ENCODE measurements at places on chromosomes 1 and 21.

DNA sequence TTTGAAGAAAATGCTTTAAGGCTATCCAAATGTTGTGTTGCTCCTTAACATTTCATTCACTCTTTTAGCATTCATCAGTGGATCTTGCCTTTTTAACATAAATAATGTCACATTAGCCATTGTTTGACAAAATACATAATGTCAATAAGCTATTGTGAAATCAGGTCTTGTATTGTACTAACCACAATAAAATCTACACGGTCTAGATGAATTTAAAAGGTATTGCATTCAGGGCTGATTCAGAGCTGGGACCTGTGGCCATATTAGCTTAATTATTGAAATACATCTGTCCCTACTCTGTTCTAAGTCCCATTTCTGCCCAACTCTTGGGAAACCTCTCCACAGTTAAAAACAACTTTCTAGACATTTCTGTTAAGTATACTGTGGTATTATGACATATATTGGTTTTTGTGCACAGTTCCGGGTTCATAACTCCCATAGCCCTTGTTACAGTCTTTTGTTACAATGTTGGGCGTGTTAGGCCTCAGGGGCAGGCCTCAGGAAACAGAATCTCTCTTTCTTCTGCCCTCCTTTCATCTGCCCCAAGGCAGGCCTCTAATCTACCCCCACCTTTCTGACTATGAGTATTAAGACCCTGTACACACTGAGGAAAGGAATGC, 44.7 kb upstream of the CITED4 start:
- DNase-seq, result no peak

DNA sequence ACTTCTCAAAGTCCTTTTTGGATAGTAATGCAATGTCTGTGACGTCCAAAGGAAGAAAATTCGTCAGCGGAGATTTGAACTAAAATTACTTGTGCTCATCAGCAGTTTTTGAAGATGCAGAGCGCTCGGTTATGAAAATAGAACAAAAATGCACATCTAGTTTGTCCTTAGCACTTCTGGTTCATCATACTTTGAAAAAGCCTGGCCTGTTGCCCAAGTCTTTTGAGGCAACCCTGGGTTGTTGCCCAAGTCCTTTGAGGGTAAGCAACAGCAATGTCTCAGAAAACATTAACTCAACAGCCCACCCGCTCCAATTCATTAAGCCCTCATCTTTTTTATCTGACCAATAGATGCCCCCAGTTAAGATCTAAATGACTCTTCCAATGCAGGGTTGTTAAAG, 91.9 kb downstream of the HUNK start:
- no peak for DNase-seq

GRCh38 chr1:94862718-94863117, 42.6 kb downstream of the SLC44A3 start:
- peak; percentile 37 for DNase-seq

DNA sequence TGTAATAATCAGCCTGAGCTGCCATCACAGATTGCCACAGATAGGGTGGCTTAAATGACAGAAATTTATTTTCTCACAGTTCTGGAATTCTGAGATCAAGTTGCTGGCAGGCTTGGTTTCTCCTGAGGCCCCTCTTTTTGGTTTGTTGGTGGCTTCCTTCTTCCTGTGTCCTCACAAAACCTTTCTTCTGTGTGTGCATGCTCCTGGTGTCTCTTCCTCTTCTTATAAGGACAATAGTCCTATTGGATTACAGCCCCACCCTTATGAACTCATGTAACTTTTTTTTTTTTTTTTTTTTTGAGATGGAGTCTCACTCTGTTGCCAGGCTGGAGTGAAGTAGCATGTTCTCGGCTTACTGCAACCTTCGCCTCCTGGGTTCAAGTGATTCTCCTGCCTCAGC, 41.0 kb upstream of the F3 start:
- no peak for DNase-seq

- DNase-seq, result no peak
Observed at GRCh38 chr1:165290148-165290547, 66.4 kb downstream of the LMX1A start.

- no peak for DNase-seq
Observed at GRCh38 chr1:183873642-183874041, 68.7 kb downstream of the RGL1 start.

DNA sequence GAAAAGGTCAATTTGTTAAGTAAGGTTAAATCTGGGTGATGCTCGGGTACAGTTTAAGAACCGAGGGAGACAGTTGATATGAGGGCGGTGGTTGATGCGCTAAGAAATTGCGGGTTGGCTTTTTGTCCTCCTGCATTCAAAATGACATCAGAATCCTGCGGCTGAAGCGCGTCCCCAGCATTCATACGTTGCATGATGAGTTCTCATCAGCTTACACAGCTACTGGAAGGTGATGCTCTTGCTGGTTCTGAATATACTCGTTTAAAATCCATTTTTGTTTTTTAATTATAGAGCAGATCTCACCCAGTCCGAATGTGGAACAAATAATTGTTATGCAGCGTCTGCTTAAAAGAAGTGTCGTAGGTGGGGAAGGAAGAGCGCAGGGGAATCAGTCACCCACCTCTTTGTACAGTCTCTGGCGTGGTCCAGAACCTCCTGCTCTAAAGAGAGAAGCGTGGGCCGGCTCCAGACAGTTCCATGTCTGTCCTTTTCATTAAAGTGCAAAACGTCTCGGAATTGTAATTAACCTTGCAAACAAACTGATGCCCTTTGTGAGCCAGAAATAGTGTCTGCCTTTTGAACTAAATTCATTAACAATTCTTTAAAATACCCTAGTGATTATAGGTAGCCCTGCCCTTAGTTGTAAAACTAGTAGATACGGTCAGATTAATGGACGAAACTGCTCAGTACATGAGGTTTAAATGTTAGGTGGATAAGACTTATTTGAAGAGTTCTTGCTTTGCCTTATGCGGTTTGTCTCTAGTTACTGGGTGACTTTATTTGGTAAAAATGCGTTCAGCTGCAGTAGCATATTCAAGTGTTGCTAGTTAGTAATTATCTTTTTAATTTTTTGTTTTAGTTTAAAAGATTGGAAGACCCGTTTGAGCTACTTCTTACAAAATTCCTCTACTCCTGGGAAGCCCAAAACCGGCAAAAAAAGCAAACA, 741 bp downstream of the RGS2 start:
- DNase-seq, result no peak

DNA sequence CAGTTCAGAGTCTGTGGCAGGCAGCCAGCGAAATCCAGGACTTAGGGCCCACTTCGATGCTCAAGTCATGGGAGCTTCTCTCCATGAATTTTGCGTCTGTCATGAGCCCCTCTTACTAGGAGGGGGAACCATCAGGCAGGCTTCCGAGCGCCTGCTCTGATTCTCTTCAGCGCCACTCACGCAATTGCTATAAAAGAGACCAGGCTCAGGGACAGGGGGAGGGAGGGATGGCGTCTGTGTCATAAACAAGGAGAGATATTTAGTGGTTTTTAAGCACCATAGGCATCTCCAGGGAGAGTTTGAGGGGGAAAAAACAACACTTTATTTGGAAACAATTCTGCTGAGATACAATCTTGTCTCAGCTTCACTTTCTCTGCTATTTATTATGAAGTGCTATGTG, 60.6 kb downstream of the NAV1 start:
- DNase-seq, result no peak

- no peak for DNase-seq
Observed at GRCh38 chr1:64469116-64469976, 583 bp upstream of the CACHD1 start.

- DNase-seq, result peak; percentile 26
Observed at GRCh38 chr1:2382621-2383361, 8.6 kb downstream of the MORN1 start.

DNA sequence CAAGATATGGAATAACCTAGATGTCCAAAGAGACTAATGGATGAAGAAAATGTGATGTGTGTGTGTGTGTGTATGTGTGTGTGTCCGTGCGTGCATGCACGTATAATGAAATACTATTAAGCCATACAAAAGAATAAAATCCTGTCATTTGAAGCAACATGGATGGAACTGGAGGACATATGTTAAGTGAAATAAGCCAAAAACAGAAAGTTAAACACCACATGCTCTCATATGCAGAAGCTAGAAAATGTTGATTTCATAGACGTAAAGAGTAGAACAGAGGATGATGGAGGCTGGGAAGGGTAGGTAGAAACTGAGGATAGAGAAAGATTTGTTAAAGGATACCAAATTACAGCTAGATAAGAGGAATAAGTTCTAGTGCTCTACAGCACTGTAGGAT, 133.7 kb downstream of the APP start:
- DNase-seq, result no peak

- no peak for DNase-seq
Observed at GRCh38 chr1:154304664-154305337, 16.1 kb upstream of the AQP10 start.

GRCh38 chr1:205298191-205298994, 23.2 kb downstream of the NUAK2 start:
- DNase-seq, result peak; percentile 89

DNA sequence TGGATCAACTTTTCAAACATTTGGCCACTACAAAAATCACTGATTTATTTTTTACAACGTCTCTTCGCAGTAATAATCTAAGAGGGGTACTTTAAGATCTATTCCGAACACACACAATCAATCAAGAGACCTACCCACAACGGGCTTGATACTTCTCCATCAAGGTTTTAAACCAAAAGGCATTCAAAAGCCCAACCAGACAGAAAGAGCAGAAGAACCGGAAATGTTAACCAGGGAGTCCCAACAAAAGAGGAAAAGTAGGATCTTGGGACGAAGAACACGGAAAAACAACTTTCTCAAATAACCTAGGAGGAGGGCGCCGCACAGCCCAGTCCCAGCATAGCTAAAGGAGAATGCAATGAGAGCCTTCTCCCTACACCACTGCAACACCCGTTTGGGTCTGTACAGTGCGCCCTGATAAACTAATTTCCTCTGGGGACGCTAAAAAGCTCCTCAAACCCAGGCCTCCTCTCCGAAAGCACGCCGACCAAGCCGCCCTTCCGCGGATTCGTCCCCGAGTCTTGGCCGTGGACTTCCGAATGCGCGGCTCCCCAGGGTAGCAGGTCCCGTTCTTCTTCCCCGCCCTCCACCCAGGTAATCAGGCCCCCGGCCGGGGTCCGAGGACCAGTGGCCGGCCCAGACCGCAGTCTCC, 623 bp downstream of the RPL22 start:
- DNase-seq, result no peak

DNA sequence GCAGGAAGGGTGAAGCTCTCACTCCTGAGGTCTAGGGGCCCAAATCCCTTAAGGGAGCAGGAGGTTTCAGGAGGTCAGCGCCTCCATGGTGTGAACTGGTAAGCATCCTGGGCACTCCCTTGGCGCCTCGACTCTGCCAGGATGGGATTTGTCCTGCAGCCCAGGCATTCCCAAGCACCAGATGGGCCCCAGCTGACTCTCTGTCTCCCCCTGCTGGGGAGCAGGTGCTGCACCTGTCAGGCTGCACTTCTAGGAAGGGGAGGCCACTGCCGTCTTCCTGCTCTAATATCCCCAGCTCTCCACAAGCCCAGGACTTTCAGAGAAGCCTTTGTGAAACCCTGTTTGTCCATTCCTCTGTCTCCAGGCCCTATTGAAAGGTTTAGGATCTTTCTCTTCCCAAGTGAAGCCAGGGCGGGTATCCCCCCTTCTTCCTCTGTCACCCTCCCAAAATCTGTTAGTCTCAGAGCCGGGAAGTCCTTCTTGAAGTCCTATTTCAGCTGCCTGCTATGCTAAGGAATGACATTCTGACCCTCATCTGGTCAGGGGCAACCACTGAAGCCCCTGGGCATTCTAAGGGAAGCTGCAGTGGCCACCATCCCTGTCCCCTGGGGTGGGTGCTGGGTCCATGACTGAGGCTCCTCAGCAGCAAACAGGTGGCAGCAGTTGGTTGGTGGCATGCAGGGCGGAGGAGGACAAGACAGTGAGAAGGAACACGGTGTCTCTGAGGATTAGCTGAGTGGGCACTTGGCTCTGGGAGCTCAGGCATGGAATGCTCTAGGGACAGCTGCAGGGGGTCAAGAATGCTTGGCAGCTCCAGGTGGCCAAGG, 3.2 kb downstream of the MYBPH start:
- DNase-seq, result no peak

DNA sequence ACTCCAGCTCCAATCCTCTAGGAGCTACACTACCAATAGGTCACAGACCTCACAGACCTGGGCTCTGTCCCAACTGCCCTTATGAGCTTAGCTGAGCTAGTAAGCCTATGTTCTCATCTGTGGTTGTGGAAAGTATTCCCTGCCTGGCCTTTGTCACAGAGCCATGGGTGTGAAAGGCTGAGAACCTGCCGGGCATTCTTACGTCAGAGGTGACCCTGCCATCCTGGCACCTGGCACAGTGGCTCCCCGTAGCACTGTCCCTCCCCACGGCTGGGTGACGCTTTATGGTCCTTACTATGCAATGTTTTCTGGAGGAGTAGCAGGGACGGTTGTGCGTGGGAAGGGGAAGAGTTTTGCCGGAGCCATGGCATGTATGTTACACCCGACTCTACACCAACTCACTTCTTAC, 3.5 kb downstream of the TNFRSF1B start:
- DNase-seq, result no peak

DNA sequence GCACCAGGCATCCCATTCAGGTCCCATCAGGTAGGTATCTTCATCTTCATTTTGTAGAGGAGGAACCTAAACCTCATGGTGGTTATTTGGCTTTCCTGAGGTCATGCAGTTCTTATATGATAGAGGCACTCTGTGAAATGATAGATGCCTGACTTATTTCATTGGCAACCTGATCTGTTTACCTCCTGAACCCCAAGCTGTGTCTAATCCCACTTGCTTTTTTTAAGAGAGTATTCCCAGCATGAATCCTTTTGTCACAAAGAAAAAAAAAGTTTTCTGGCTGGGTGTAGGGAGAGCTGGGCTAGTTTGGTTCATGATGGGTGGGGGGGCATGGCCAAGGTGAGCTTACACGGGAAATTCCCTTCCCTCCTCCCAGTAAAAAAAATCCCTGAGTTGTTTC, 154.2 kb downstream of the TENT5C start:
- DNase-seq, result no peak

GRCh38 chr21:15210235-15210678, 145.5 kb upstream of the NRIP1 start:
- DNase-seq, result no peak

GRCh38 chr21:40660461-40660860, 186.5 kb downstream of the DSCAM start:
- DNase-seq, result no peak

GRCh38 chr1:159902541-159902940, 2.6 kb upstream of the CFAP45 start:
- DNase-seq, result no peak

DNA sequence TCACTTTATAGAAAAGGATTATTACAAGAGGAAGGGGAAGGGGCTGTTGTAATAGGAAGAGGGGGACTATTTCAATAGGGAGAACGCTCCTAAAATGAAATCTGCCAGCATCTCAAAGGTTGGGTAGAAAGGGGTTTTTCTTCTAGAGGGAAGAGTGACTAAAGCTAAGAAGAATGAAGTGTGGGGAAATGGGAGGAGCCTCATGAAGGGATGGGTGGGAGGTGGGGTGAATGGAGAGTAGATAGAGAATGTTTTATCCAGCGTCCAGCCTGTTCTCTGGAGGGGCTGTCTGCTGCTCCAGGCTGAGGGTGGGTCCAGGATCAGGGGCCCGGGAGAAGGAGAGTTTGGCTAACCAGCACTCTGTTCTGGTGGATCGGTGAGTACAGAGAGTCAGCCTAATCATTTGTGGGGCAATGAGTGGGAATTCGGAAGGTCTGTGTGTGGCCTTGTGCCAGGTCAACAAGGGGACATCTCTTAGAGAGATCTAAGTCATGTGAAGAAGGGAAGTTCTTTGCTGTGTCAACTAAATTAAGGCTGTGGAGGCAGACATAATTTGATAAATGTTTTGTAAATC, 25.2 kb downstream of the VN1R5 start:
- no peak for DNase-seq

- no peak for DNase-seq
Observed at GRCh38 chr1:40748841-40749718, 34.5 kb upstream of the KCNQ4 start.
